ENCODE measurements at places on chromosomes 7 and 10.

GRCh38 chr10:99660662-99661376, 1.5 kb downstream of the ENTPD7 start:
- no peak for DNase-seq

DNA sequence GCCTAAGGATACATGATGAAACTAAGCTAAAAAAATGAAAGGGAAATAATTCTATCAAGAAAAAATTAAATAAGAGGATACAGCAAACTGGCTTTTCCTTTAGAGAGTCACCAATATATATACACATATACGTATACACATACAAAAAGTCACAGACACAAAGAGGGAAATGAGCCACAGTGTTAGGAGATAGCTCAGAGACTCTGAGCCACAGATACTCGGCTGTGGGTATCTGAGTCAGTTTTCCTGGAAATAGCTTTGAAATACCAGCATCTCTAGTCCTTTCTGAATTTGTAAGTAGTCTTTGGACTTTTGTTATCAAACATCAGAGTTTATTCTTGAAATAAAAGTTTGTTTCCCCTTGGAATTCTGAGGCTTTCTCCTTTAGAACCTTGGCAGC, 111.8 kb downstream of the TBXAS1 start:
- no peak for DNase-seq

DNA sequence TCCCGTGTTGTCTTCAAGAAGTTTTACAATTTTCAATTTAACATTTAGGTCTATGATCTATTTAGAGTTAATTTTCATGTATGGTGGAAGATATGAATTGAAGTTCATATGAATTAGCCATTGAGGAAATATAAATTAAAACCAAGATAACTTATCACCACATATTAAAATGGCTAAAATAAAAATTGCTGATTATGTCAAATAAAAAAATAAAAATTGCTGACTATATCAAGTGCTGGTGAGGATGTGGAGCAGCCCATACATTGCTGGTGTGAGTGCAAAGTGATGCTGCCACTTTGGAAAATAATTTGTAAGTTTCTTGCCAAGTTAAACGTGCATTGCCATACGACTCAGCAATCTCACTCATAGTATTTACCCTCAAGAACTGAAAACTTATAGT, 44.6 kb upstream of the AHR start:
- no peak for DNase-seq

DNA sequence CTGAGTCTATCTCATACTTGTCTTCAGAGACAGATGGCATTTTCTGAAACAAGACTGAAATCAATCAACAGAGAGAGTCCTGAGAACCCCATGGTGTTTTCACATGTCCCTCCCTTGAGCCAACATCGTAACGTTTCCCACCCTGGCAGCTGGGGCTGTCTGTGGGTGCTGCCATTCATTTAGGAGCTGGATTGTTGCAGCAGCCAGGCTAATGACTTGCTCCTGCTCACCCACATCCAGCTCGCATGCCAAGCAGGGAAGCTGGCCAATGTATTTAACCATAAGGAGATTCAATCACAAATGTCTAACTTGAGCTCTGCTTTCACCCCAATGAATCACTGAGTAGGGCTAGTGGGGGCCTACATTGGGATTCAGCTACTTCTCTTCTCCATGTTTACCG, 146.1 kb downstream of the ADRA2A start:
- DNase-seq = no peak

DNA sequence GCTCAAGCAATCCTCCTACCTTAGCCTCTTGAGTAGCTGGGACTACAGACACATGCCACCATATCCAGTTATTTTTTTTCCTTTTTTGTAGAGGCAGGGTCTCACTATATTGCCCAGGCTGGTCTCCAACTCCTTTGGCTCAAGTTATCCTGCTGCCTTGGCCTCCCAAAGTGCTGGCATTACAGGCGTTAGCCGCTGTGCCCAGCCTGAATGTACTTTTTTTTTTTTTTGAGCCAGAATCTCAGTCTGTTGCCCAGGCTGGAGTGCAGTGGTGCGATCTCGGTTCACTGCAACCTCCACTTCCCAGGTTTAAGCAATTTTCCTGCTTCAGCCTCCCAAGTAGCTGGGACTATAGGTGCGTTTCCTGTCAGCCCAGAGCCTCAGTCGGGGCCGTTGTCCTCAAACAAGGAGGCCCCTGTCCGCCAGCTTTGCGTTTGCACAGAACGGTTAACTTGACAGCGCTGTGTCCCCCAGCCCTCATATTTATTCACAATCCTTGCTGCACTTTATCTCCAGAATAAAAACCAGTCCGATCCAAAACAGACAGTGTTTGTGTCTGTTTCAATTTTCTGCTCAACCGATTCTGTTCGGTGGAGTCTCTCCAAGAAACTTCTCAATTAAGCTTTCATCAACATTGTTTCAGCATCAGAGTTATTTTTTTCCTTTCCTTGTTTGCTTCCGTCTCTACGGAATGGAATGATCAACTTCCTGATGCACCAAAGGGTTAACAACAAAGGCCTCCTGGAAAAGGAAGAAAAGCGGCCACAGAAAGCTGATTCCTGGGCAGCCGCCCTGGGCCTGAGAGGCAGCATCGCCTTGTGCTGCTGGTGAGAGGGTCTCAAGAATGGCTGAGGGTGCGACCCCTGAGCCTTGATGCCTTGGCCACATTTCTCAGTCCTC, 64.5 kb downstream of the PDIA4 start:
- DNase-seq = peak; percentile 63

- DNase-seq = no peak
Measured at GRCh38 chr10:8677642-8678041, 623.2 kb downstream of the GATA3 start.

DNA sequence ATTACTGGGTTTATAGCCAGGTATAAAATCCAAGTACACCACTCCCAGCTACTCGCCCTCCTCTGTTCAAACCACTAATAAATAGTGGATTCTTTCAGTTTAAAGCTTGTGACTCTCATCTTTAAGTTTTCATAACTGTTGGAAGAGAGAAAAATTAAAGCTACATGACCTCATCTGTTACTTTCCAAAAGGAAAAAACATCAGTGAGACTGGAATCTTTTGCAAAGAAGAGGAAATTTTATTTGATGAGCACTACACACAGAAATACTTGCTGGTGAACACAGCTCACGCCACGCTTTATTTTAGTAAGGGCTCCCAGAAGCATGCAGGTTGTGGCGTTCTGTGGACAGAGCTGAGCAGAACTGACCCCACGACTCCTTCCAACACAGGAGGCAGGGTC, 527.0 kb upstream of the MGMT start:
- no peak for DNase-seq

DNA sequence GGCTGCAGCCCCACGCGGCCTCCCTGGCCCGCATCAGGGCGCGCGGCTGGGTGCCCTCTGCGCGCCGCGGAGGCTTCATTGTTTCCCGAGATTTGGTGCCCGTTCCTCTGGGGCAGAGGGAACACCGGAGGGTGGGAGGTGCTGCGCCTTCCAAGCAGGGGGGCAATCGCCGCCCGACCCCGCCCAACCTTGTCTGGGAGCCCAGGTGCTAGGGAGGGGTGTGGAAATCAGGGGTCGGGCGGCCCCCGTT, 1.0 kb upstream of the NRP1 start:
- DNase-seq = peak; percentile 81

DNA sequence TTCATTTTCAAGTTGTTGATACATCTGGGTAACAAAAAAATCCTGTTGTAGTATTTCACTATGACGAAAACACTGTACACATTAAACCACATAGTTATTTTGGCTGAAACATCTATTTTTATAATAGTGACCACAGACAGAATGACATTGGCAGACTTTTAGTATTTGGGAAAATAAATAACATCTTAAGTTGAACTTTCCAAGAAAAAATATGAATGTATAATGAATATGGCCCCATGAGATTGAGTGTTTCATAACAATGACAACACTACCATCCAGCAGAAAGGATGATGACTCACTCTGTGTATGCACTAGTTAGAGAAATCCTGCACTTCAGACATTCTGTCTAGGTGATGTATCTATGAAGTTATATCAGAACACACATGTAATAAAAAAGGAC, 118.1 kb downstream of the SEMA3D start:
- no peak for DNase-seq

GRCh38 chr7:12635830-12636229, 51.6 kb upstream of the ARL4A start:
- no peak for DNase-seq

DNA sequence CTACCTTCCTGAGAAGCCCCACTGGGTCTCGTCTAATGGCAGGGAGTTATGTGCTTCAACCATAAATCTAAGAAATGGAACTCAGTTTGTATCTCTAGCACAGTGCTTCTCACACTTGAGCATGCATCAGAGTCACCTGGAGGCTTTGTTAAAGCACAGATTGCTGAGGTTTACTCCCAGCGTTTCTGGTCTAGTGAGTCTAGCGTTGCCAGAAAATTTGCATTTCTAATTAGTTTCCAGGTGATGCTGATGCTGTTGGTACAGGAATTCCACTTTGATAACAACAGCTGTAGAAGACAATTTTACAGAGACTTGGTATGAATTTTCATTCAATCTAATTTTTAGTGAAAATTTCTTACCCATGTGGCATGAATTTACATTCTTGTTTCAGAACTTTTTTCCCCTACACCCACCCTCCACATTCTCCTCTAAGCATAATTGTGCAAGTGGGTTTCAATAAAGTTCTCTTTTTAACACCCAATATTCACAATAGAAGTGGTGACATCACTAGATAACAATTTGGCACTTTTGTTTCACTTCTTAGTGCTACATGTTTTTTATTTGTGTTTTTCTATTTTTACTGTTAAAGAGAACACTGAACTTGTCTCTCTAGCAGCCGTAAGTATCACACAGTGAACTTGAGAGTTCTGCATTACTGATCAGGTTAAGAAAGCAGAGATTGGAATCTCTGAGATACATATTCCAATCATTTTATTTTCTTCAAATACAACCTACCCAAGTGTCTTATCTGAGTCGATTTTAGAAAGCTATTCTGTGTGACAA, 48.4 kb upstream of the BET1 start:
- no peak for DNase-seq

- no peak for DNase-seq
Measured at GRCh38 chr7:73504017-73504416, 18.1 kb downstream of the BAZ1B start.

DNA sequence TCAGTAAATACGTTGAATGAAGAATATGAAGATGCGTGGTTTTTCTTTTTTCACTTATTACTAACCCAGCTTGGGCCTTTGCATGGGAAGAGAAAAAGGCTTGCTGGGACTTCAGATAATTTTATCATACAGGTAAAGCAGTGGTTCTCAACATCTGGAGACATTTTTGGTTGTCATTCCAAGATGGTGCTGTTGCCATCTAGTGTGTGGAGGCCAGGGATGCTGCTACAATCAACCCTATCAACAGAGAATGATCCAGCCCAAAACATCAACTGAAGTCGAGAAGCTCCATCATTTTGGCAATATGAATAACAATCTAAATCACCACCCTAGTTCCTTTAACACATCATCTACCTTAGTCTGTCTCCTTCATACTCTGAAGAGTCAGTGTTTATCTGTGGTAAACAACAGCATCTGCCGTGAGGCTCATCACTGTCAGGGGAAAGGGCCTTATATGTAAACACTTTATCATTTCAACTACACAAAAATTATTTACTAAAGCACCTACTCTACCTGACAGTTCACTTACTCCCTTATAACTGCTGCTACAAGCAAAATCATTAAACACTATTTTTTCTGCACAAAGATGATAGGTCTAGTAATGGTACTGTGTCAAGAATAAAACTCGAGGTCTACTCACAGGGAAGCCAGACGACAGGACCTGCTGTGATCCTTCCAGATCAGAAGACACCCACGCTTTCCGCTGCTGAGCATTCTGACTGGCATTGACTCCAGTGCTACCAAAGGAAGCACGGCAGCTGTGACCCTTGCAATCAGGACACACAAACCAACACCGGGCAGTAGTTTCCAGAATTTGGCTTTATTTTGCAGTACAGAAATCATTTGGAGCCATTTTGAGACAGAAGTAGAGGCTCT, 48.6 kb downstream of the GDI2 start:
- no peak for DNase-seq

DNA sequence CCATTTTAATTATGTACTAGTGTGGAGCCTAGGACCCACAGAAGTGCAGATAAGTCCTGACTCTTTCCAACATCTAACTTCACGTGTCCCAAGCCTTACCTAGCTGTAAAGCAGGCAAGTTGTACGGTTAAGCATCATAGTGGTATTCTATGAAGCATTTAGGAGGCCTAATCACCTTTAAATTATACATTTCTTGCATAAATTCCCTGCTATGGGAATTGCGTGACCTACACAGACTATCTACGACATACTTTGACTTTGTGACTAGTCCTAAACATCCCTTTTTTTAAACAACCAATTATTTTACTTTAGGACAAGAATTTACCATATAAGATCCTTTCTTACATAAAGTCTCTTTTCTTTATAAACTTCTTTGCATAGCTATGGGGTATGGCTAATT, 37.7 kb upstream of the LRGUK start:
- DNase-seq = no peak

GRCh38 chr7:50226145-50226544, 78.4 kb upstream of the IKZF1 start:
- DNase-seq = no peak

DNA sequence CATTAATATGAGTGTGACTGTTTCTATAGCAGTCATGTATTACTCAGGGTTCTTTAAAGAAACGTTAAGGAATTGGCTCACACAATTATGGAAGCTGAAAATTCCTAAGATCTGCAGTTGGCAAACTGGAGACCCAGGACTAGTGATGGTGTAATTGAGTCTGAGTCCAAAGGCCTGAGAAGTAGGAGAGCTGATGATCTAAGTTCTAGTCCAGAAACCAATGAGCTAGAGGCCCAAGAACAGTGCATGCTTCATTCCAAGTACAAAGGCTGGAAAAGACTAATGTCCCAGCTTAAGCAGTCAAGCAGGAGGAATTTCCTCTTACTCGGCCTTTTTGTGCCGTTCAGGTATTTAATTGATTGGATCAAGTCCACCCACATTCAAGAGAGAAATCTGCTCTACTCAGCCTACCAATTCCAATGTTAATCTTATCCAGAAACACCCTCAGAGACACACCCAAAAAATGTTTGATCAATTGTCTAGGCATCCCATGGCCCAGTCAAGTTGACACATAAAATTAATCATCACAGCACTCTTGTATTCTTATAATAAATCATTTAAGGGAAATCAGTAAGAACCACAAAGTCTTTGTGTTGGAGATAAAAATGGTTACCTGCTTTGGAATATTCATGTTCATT, 312.1 kb downstream of the PRKG1 start:
- DNase-seq = no peak

- DNase-seq = no peak
Measured at GRCh38 chr7:26626156-26626555, 238.2 kb downstream of the SKAP2 start.

GRCh38 chr7:130838738-130839137, 104.7 kb upstream of the KLF14 start:
- DNase-seq = peak; percentile 65

DNA sequence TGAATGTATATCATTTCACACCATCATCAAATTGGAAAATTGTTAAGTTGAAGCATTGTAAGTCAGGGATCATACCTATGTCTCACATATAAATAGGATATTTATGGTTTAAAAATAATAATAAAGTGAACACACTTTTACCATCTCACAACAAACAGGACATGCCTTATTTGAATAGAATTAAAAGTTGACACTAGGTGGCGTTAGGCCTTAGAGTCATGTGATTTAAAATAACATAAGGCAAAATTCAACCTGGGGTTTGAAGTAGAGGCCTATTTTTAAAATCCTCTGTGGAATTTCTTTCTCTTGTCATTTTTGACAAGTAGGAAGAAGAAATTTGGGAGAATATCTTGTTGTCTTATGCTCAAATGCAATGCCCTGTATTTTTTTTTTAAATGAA, 184.7 kb upstream of the PCDH15 start:
- DNase-seq = peak; percentile 18

- no peak for DNase-seq
Measured at GRCh38 chr7:29154076-29154475, 7.7 kb upstream of the CPVL start.

GRCh38 chr7:2313450-2314208, 612 bp downstream of the SNX8 start:
- no peak for DNase-seq
